ENCODE measurements at places on chromosomes 6 and 20. TPM values are rescaled to one million over a fixed set of nuclear protein-coding genes. Genes with fewer than 3 reads are reported as not detected.
A peak's percentile ranks its signal among the peaks of the same experiment; 100 is the strongest.

NOX3 gene
- not detected for total RNA-seq

DNMT3B gene
- 1.3 TPM for total RNA-seq

TRAPPC3L gene
- total RNA-seq, result not detected

SLC22A23 gene
- total RNA-seq, result 160 TPM

OR2B6 gene
- total RNA-seq, result not detected

CRISP3 gene
- not detected for total RNA-seq

LIN28B gene
- total RNA-seq, result not detected

NKAPL gene
- total RNA-seq, result not detected

SLPI gene
- total RNA-seq, result 43.3 TPM

MUC21 gene
- total RNA-seq, result not detected

HLA-DRB5 gene
- 50.3 TPM for total RNA-seq

SMPDL3A gene
- 158 TPM for total RNA-seq

TCF21 gene
- 14.3 TPM for total RNA-seq

GRCh38 chr6:3745566-3746118 is 5.9 kb downstream of the PXDC1 start:
- DNase-seq, result no peak

- no peak for DNase-seq
These were observed 151.7 kb downstream of the FRK start for GRCh38 chr6:115908906-115909559.

DNA sequence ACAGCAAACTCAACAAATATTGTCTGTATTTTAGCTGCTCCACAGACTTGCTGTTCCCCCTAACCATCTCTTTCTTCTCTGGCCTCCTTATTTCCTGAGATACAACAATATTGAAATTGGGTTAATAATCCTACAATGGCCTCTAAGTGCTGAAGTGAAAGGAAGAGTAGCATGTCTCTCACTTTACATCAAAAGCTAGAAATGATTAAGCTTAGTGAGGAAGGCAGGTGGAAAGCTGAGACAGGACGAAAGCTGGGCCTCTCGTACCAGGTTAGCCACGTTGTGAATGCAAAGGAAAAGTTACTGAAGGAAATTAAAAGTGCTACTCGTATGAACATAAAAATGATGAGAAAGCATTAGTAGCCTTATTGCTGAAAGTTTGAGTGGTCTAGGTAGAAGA is 63.8 kb downstream of the ELOVL5 start:
- DNase-seq, result no peak

DNA sequence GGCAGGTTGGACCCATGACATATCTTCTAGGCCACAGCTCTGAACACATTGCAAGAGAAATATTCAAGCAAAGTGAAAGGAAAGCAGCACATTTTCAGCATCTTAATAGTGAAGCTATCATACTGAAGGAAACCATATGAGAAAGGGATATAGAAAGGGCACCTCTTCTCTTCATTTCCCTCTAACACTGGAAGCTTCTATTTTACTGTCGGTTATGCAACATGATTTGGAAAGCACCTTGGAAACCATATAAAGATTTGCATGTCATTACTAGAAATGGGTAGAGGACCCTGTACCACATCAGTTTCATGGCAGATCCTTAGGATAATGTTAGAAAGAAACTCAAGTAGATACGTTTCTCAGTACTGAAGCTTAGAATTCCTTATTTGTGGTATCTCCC is 70.5 kb upstream of the HMGN3 start:
- no peak for DNase-seq

DNA sequence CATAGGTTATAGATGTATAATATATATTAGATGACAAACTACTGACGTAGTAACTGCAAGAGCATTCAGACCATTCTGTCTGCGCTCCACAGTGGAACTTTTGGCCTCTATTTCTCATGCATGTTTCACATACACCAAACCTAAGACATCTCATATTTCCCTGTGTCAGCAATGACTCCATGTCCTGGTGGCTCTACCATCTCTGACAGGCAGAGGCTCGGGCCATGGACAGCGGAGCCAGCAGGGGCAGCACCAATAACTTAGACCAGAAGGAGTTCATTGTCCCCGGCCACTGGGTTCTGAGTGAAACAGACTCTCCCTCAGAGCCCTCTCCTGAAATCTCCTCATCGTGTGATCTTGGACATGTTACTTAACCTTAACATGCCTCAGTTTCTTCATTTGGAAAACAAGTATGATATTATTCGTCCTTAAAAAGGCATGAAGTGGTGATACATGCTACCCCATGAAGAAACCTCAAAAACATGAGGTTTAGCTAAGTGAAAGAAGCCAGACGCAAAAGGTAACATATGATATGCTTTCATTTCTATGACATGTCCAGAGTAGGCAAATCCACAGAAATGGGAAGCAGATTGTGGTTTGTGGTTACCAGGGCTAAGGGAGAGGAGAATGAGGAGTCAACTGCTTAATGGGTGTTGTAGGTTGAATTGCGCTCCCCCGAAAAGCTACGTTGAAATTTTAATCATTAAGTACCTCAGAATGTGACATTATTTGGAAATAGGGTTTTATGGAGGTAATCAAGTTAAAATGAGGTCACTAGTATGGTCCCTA is 564.0 kb upstream of the JARID2 start:
- no peak for DNase-seq

DNA sequence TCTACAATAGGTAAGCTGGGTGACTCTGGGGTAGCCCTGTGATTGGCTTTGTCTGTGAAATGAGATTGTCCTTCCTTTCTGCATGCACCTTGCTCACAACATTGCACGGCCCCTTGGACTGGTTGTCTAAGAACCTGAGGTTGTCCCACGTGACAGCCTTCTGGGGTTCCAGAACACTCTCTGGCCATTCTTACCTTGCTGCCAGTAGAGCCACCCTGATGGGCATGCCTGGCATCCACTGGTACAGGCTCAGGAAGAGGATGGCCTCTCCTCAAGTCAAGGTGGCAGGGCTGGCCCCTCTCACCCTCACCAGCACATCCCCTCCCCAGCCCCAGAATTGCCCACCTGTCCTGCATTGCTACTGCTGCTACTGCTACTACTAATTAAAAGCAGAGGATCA is 335.0 kb downstream of the PACRG start:
- DNase-seq, result no peak

- no peak for DNase-seq
These were observed 5.0 kb upstream of the BANF2 start for GRCh38 chr20:17694767-17695166.

DNA sequence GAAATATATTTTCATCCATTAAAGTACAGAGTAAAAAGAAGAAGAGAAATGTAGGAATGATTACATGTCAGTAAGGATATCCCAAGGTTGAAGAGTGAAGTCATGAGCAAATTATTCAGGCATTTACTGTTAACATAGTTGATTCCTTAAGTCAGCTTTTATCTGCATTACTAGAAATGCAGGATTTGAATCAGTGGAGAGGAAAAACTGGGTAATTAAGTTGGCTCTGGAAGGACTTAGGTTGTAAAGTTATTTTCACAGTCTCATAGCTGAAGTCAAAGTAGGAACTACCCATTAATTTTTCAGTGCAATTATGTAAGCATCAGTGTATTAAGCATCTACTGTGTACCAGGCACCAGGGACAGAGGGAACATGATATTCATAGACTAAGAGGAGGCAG is 7.8 kb downstream of the NAA20 start:
- no peak for DNase-seq

GRCh38 chr6:10073341-10073740 is 341.5 kb downstream of the TFAP2A start:
- no peak for DNase-seq

GRCh38 chr6:24566020-24566767 is 71.4 kb downstream of the ALDH5A1 start:
- DNase-seq, result no peak

DNA sequence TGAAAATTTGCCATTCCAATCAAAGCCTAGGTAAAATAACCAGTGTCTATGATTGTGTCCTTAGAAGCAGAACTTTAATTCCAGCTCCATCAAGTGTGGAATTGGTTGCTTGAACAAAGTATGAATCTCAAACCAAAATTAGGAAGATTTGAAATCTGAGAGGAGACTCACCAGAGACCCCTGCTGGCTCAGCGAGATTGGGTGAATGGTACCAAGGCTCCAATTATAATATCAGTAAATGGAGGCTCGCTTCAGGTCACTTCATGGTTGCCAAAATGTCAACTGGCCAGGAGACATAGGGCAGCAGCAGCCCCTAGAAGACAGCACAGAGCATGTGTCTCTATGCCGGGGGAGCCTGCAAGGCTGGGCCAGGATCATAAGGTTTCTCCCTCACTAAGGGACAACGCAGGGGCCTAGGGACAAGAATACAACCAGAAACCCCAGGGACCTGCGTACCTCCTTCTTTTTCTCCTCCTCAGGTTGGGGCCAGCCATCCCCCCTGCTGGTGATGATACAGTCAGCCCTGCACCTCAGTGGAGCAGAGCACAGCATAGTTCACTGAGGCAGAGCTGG is 14.0 kb downstream of the RBL1 start:
- DNase-seq, result peak; percentile 30

DNA sequence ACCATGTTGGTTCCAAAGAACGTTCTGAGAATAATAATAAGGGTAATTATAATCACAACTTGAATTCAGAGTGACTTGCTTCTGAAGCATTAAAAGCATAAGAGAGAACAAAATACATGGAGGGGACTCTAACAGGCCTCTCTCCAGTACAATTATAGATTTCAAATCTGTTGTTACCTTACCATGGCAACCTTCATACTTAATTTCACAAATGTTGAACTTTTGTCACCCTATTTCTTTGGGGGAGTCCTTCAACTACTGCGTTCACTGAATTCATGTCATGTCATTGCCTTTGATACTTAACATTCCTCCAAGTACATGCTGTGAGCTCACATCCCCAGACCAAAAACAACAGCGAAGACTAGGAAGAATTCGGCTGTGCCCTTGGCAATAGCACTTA is 104.0 kb downstream of the MKKS start:
- no peak for DNase-seq

DNA sequence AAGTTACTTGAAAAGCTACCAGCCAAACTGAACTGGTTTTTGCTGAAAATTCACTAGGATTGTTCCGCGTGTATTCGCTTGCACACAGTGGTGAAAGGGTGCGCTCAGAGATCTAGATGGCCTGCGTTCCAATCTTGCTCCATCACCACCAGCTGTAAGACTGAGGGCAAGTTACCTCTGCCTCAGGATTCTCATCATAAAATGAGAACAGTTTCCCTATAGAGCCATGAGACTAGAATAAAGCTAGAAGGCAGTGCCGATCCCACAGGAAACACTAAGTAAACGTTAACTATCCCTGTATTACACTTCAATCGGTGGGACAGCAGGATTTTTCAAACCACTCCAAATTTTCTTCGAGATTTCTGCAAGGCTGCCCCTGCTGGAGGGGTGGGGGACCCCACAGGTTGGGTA is 838 bp downstream of the AHCY start:
- DNase-seq, result no peak

- peak; percentile 47 for DNase-seq
These were observed 169.5 kb upstream of the CENPW start for GRCh38 chr6:126170433-126170832.

DNA sequence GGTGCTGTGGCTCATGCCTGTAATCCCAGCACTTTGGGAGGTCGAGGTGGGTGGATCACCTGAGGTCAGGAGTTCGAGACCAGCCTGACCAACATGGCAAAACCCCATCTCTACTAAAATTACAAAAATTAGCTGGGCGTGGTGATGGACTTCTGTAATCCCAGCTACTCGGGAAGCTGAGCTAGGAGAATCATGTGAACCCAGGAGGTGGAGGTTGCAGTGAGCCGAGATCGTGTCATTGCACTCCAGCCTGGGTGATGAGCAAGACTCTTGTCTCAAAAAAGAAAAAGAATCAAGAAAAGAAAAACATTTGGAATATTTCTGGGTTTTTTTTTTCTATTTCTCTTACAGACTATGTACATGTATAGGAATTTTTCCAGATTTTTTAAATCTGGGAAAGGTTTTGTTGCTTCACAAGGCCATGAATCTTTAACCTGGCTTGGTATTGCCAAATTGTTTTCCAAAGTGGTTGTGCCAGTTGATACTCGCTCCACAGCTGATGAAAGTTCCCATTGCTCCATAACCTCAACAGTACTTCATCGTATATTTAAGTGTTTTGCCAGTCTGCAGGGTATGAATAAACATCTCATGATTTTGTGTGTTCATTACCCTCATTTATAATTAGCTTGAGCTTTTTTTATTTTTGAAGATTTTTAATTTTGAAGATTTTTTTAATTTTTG is 33.5 kb downstream of the RNF217 start:
- no peak for DNase-seq

- DNase-seq, result no peak
These were observed 374.1 kb upstream of the MANEA start for GRCh38 chr6:95203153-95203754.

GRCh38 chr20:46000262-46000996 is 8.3 kb upstream of the MMP9 start:
- no peak for DNase-seq

GRCh38 chr6:32488083-32488482 is 42.0 kb downstream of the HLA-DRB5 start:
- DNase-seq, result no peak

DNA sequence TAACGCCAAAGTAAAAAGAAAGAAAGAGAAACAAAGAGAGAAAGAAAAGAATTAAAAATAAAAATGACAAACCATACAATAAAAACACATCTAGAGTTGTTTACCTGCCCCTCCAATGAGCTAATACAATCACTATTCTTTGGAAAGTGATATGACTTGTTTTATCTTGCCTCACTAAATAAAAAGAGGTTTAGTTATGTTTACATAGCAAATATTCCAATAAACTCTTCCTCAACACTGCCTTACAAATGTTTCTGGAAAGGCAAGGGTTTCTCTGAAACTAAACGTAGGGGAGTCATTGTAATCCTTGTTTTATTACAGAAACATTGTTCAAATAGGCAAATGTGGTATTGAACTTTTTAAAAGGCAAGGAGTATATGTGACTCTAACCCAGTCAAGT is 396.2 kb downstream of the EPM2A start:
- DNase-seq, result no peak

DNA sequence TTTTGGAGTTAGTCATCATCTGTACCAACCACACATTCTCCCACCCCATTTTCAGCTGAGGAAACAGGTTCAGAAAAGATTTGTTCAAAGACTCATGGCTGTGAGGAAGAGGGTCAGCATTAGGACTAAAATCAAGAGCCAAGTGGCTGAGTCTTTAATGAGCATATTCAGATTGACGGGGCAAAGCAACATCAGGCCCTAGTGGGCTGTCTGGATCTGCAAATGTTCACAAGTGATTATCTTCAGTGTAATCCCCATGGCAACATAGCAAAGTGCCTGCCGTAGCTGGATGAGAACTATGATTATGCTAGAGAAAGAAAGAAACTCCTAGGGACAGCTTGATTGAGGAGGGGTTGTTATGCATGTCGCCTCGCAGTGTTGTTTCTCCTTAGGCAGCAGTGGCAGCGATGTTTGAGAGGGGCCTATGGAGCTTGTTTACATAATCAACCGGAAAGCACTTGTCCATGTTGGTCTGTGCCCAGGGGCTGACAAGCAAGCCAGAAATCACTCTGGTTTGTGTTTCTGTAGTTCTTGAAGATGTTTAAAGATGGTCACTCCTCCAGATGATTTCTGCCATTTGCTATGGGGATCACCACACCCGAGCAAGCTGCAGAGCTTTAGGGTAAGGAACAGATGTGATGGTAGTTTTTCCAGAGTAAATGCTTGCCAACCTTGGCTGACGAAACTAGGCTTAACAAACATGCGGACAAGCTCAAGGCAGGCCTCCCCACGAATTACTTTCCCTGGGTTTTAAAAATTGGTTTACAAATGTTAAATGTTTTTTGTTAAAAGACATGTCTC is 124.3 kb upstream of the MLIP start:
- DNase-seq, result no peak

- no peak for DNase-seq
These were observed 213.8 kb downstream of the ERMARD start for GRCh38 chr6:169965239-169965638.

- no peak for DNase-seq
These were observed 47.9 kb downstream of the FOXO3 start for GRCh38 chr6:108608453-108609275.
